ENCODE measurements at places on chromosomes 16 and 17. TPM values are rescaled to one million over a fixed set of nuclear protein-coding genes. Genes with fewer than 3 reads are reported as not detected.

GRCh38 chr17:72699545-72699944, 392.9 kb downstream of the SLC39A11 start:
- DNase-seq: no peak

DNA sequence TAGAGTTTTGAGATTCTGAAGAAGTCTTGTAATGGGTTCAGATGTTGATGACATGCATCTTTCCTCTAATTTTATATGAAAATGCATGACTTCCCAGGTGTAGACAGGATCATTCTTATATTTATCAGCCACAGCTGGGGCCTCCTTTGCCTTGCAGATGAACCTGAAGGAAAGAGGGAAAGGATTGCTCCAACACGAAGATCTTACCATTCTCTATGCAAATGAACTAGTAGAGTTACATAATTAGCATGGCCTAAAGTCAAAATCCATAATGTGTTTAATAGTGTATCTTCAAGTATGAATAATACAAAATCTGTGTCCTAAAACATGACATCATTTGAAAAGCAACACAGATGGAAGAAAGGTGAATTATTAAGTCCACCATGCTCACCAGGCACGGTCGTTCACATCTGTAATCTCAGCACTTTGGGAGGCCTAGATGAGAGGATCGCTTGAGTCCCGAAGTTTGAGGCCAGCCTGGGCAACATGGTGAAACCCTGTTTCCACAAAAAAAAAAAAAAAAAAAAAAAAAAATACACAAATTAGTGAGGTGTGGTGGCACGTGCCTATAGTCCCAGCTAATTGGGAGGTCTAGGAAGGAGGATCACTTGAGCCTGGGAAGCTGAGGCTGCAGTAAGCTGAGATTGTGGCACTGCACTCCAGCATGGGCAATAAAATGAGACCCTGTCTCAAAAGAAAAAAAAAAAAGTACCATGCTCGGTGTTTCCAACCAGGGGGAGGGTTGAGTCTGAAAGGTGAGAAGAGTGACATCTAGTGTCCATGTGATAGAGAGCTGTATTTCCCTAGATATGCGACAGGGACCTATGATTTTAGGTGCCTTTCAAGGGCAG, 6.3 kb downstream of the VWA3A start:
- DNase-seq: peak; percentile 71

DNA sequence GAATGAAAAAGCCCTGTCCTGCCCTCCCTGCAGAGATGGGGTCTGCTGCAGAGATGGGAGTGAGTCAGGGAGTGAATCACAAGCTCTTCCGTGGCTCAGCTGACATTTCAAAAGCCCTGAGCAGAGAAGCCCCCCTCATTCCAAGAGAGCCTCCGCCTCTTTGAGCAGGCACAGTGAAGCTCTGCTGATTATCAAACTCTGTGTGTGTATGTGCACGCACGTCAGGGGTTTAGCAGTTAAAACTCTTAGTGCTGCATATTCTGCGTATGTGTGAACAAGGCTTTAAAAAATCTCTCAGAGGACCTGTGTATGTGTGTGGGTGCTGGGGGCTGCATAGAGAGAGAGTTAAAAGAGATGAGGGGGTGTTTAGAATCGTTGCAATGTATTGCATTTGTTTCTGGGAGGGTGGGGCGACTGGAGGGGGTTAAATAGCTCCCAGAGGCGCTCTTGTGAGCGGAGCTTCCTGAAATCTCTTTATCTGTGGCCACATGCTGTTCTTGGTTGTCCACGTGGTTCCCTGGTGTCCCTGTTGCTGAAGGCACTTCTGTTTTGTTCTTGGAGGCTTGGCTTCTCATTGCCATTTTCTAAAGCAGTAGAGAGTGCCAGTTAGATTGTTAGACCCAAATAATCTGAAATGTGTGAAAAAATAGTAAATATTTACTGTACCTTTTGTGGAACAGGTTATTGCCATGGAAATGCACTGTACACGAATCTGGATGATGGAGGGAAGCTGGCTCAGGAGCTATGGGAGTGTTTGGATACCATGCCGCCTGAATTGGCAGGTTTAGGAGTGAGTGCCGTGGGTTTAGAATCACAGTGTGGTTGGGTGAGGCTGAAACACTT, 116.6 kb downstream of the PRKCB start:
- peak; percentile 22 for DNase-seq

Gene OR3A3
- not detected for polyA plus RNA-seq

All from SK-N-SH (cell line).